ENCODE measurements at places on chromosomes 4 and X.
A peak's percentile ranks its signal among the peaks of the same experiment; 100 is the strongest.

DNA sequence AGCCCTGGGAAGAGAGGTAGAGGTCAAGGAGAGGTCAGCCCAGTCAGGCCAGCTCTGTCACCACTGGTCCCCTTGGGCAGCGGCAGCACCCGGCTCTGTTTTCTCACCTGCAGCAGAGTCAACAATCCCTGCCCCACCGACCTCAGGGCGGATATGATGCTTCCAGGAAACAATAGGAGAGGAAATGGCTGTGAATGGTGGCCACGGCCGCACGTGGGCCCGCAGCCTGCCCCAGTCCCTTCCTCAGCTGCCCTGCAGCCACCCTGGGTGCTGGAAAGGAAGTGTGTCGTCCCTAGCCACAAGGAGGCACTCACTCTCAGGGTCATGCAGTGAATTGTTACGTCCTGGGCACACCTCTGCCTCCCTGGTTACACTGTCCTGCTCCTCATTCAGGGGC lies 92.5 kb upstream of the ENPP6 start:
- no peak for DNase-seq

DNA sequence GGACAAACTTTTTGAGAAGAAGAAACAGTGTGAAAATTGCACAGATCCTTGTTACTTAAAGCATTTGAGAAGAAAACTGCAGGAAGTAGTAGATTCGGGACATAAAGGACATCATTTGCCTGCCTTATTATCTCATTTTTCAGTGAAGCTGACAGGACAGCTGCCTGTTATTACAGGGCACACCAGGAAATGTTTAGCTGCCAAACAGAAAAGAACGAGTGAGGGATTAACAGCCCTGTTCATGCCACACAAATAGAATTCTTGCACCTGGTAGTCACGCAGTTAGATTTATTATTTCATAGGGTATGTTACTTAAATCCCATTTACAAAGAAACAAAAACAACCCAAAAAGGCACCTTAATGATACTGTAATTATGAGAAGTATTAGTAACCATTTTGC lies 100.6 kb downstream of the CHIC2 start:
- DNase-seq, result no peak

- DNase-seq, result no peak
These were observed 8.8 kb downstream of the NHSL2 start for GRCh38 chrX:71919431-71919830.

- no peak for DNase-seq
These were observed 422.6 kb downstream of the BCOR start for GRCh38 chrX:39675162-39675553.

GRCh38 chrX:3609810-3610209 lies 103.6 kb downstream of the PRKX start:
- DNase-seq, result no peak

- no peak for DNase-seq
These were observed 16.7 kb upstream of the EXOSC9 start for GRCh38 chr4:121784401-121784800.

- no peak for DNase-seq
These were observed 28.4 kb downstream of the TRMT44 start for GRCh38 chr4:8468746-8469535.

DNA sequence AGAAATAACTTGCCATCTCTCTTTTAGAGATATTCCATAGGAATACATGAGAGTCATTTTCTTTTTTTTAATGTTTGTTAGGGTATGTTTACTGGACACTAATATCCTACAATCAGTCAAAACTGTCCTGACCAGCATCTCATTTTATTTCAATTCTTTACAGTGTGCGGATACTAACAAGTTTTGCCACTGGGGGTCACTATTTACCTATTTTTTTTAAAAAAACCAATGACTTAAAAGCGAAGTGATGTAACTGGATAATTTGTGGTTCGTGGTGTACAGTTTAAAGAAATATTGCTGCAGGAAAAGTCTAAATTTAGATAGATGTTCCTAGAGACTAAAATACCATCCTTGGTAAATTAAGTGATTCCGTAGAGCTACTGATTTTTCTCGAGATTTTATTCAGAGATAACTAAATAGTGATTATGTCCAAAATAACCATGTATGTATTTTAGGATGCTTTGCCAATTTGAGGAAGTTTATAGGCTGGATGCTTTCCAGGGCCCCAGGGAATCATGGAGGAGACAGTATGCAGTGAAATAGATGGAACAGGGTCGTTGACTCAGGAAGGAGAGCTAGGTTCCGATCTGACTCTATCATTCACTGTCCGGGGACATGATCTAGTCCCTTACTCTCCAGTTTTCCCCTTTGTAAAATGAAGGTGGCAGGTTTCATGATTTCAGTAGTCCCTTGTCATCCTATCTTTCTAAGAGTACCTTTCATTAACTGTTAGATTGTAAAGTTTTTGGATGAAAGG lies 34.0 kb upstream of the GNPDA2 start:
- no peak for DNase-seq

DNA sequence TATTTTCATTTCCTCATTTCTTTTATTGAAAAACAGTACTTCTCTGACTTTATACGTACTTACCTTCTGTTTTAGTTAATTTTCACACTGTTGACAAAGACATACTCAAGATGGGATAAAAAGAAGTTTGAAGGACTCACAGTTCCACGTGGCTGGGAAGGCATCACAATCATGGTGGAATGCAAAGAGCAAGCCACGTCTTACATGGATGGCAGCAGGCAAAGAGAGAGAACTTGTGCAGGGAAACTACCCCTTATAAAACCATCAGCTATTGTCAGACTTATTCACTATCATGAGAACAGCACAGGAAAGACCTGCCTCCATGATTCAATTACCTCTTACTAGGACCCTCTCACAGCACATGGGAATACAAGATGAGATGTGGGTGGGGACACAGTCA lies 20.7 kb upstream of the UGT2B15 start:
- DNase-seq, result no peak

DNA sequence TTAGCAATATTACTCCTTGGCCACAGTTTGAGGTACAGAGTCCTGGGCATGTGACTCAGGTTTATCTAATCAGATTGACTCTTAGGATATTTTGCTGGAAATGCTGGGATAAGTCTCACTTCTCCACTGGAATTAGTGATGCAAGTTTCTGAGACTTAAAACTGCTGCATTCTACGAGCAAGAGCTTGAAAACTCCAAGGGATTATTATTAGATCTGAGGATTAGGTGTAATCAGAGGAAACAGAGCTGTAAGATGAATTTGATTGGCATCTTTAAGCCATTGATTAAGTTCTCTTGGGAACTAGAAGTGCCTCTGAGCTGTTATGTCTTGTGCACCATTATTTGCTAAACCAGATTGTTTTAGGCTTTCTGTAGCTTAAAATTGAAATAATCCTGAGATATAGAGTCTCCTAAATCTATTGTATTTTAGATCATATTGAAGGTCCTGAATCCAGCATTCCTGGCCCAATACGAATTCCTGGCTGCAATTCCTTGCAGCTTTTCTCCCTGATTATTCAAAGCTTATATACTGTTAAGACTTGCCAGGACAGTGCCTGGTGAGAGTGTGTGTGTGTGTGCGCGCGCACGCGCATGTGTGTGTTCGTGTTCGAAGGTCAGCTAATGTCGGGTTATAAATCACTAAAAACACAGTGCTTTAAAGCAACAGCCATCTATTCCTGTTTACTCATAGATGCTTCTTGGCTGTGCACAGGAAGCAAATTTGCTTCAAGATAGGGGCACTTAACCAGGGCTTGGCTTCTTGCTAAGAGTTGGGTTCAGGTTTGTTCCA lies 735.1 kb downstream of the STIM2 start:
- no peak for DNase-seq

DNA sequence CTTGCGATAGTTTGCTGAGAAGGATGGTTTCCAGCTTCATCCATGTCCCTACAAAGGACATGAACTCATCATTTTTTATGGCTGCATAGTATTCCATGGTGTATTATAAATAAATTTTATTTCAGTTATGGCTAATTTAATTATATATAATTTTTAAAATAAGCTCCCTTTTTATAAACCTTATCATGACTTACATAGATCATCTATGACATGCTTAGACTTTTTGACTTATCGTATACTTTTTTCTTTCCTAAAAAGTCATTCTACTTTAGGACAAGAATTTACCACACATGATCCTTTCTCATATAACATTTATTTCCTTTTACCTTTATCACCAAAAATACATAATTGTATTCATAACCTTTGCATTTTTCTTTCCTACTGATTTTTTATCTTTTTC lies 376.5 kb downstream of the CCSER1 start:
- DNase-seq, result no peak

DNA sequence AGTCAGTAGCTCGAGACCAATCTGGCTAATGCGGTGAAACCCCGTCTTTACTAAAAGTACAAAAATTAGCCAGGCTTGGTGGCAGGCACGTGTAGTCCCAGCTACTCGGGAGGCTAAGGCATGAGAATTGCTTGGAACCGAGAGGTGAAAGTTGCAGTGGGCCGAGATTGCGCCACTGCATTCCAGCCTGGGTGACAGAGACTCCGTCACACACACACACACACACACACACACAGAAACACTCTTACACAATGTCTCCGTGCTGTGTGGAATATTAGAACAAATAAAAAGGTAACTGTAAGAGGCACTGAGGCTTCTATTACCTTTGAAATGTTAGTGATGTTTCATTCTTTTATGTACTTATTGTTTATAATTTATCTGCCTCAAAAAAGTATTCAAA lies 326.6 kb downstream of the GPAT3 start:
- DNase-seq, result no peak

DNA sequence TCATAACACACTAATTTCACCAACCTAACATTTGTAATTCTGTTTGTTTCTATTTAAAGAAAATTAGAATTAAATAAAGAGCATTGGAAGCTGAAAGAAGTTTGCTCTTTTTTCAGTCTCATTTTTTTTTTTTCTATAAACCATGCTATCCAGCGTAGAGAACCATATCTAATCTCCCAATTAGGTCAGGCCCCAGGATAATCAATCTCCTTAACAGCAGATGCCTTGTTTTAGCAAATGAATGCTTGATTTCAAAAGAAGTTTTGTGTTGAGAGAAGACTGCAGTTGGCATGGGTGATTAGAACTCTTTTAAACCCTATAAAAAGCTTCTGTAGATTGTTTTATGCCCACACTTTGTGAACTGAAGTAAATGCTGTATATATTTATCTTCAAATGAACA lies 15.6 kb upstream of the MAD2L1 start:
- DNase-seq, result no peak

DNA sequence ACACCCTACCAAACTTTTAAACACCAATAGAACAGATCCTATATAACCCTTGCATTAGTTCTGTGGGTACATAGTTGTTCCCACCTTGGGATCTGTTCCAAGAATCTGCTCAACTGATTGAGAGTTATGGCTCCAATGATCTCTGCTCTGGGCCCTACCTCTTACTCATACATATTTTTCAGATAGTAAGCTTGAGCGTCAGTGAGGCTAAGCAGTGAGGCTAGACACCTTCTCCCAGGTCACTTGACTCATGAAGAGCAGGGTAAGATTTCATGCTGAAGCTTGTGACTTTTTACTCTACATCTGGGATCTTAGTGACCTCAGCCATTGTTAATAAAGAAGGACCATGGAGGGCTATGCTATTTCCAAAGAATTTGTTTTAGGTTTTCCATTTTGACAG lies 23.1 kb upstream of the TNIP3 start:
- no peak for DNase-seq

DNA sequence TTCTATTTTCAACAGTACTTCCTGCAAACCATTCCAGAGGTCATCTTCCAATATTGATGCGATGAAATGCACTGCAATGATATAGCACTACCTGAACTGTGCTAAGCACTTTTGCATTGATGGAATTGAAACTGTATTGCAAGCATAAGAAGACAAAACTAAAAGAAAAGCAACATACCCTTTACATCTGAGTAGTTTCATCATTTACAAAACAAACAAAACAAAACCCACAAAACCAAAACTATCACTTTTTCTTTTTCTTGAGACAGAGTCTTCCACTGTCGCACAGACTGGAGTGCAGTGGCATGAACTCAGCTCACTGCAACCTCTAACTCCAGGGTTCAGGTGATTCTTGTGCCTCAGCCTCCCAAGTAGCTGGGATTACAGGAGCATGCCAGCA lies 120.1 kb upstream of the NAP1L5 start:
- no peak for DNase-seq

DNA sequence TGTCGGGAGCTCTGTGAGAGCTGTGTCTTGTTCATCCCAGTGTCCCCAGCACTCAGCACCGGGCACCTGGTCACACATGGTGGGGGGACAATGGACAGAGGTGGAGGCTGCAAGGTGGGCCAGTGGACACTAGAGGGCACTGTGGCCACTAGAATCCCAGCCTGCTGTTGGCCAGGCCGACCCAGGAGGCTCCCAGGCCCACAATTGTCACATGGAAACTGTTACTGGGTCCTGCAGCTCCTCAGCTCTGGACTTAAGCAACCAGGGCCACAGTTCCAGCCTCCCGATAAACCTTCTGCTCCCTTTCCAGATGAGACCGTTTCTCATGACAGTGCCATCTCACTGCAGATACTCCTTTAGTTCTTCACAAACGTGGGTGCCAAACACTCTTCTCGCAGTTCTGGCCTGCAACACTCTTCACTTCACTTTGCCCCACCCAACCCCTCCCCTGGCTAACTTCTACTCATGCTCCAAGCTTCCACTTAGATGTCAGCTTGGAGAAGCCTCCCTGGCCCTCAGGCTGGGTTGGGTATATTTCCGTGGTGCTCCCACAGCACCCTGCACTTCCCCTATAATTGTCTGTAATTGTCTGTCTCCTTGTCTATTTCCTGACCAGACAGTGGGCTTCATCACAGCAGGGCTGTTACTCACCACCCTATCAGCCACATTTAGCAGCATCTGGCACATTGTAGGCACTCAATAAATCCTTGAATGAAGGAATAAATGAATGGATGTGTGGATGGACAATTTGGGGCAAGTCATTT lies 3.5 kb upstream of the IQSEC2 start:
- DNase-seq, result peak; percentile 15

DNA sequence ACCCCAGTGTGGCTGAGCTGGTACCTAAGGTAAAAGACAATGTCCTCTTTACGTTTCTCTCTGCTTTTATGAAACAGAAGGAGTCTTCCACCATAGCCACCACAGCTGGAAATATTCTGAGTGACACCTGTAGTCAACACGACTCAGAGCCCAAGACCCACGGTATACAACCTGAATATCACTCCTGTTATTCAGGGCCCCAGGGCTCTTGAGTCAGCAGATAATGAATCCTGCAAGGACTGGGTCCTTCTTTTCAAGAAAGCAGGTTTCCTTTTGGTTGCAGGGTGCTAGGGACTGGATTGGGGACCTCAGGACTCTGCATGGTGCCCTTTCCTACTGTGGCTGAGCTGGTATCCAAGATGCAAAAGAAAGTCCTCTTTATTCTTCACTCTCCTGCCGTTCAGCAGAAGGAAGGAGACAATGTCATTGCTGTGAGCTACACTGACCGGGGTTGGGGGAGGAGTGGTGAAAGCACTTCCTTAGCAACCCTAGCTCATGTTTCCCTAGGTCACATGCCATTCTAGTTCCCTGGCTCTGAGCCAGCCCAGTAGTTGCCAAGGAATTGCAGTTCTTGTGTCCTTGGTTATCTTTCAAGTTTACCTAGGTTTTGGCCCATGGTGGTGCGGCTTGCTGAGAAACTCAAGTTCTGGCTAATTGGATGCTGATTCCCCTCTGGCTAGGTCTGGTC lies 23.7 kb upstream of the UNC5C start:
- no peak for DNase-seq

GRCh38 chrX:136262812-136263315 lies 11.7 kb upstream of the MAP7D3 start:
- no peak for DNase-seq

Measured in stimulated activated CD8-positive, alpha-beta memory T cell treated with anti-CD3 and anti-CD28 coated beads, Interleukin-7, amount 100 ng/mL, for 1 hour (primary cell).